ENCODE measurements at places on chromosomes 11 and 22. TPM values are rescaled to one million over a fixed set of nuclear protein-coding genes. Genes with fewer than 3 reads are reported as not detected.
A peak's percentile ranks its signal among the peaks of the same experiment; 100 is the strongest.

GRCh38 chr22:17638432-17639246 lies at the start of gene BCL2L13:
Gene BCL2L13 (plus strand): TSS chr22:17638757. CDS start chr22:17655712, 16,955 bp downstream.
- peak; percentile 96 for DNase-seq

DNA sequence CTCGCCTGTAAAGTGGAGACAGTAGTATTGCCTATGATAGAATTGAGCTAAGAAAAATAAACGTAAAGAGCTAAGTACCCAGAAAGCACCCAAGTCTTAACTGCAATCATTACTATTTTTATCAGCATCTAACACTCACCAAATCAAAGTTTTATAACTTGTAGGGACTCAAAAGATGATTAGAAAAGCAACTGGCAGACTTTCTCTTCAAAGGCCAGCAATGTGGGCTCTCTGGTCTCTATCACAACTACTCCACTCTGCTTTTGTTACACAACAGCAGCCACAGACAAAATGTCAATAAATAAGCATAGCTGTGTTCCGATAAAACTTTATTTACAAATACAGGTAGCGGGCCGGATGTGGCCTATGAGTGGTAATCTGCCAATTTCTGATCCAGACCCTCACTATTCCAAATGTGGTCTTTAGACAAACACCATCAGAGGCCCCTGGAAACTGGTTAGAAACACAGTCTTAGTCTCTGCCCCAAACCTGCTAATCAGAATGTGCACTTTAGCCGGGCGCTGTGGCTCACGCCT lies 8.2 kb downstream of the TPST2 start:
- no peak for DNase-seq

GRCh38 chr11:126175393-126175792 lies 36.1 kb downstream of the RPUSD4 start:
- DNase-seq = no peak

- peak; percentile 69 for DNase-seq
Observed at GRCh38 chr11:96272529-96273222, 70.3 kb downstream of the MAML2 start.

- no peak for DNase-seq
Observed at GRCh38 chr11:102600666-102601065, 24.5 kb downstream of the MMP20 start.

- peak; percentile 64 for DNase-seq
Observed at GRCh38 chr22:44931077-44931540, 78.7 kb downstream of the PHF21B start.

DNA sequence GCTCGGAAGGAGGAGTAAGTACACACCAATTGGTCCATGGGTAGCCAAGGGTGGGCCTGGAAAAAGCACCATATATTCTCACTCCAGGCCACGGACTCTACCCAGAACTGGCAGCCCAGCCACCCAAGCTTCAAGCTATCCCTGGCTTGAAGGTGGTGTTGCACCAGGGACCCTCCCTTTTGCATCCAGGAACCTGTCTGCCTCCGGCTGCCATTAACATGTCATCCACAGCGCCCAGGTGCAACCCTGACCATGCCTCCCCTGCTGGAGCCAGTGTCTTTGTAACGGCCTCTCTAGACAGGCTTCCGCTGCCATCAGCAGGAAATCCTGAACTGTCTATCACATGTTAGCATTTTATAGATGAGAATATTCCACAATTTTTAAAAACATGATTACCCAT lies 2158.5 kb upstream of the RAG2 start:
- no peak for DNase-seq

DNA sequence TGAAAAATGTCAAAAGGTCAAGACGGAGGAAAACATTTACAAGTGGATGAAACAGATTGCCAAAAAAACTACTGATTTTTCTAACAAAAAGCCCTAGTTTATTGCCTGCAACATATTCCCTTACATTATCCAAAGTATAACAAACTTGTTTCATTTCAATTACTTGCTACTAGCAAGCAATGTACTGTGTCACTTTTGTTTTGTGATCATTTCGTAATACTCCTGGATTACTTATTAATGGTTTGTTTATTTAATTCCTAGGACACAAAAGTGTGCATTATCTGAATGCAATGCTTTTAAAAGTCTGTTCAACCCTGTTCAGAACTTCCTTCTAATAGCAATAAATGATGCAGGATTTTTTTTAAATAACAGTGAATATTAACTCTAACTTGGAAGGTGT lies 50.9 kb downstream of the CCDC34 start:
- no peak for DNase-seq

Gene LMO2
- 33.3 TPM for polyA plus RNA-seq

Measured in brain (organoid and tissue), 16 donors.